ENCODE measurements at places on chromosomes 1 and 21.

- DNase-seq = no peak
These were observed 132.6 kb downstream of the NTPCR start for GRCh38 chr1:233082778-233083550.

GRCh38 chr1:41823471-41823870 lies 95.3 kb downstream of the HIVEP3 start:
- DNase-seq = no peak

DNA sequence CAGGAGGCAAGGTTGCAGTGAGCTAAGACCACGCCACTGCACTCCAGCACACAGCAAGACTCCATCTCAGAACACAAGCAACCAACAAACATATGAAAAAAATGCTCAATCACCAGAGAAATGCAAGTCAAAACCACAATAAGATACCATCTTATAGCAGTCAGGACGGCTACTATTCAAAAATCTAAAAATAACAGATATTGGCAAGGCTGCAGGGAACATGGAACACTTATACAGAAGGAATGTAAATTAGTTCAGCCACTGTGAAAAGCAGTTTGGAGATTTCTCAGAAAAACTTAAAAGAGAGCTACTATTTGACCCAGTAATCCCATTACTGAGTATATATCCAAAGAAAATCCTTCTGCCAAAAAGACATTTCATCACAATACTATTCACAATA lies 27.6 kb upstream of the POGK start:
- DNase-seq = no peak

DNA sequence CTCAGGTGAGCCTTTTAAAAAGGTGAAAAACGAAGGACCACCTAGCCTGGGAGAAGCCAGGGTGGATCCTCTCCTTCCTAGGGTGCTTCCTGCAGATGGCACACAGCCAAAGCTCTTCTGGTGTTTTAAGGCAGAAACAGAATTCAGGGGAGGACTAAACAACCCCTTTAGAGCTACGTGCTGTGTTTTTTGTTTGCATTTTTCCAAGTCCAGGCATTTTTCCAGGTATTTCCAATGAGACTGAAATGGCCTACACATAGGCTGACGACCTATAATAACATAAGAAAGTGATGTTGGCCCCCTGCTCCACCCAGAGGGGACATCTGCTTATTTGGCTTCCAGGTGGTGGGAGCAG lies 83.8 kb downstream of the CAPZB start:
- no peak for DNase-seq

DNA sequence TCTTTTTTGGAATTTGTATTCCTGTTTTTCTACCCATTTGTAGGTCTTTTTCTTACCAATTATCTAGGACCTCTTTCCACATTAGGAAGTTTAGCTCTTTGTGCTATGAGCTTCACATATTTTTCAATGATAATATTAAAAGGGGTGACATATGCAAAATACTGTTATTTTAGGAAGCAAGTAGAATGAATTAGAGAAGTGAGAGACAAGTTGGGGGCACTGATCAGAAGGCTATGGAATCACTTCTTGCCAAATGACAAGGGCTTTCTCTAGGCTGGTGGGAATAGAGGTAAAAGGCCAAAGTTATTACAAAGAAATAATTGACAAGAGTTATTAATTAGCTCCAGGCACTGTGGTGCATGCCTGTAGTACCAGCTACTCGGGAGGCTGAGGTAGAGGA lies 4.3 kb upstream of the BCAR3 start:
- DNase-seq = no peak

GRCh38 chr1:158189624-158190023 lies 8.9 kb downstream of the CD1D start:
- no peak for DNase-seq

- no peak for DNase-seq
These were observed 221.6 kb upstream of the POU3F1 start for GRCh38 chr1:38268226-38268625.

GRCh38 chr21:30491963-30492428 lies at the start of gene KRTAP19-3:
Gene KRTAP19-3, minus strand, starts transcription at chr21:30492013. Its CDS starts 56 bp downstream, at chr21:30491957.
- DNase-seq = no peak

- DNase-seq = no peak
These were observed 78.7 kb downstream of the TYW3 start for GRCh38 chr1:74811436-74812179.

DNA sequence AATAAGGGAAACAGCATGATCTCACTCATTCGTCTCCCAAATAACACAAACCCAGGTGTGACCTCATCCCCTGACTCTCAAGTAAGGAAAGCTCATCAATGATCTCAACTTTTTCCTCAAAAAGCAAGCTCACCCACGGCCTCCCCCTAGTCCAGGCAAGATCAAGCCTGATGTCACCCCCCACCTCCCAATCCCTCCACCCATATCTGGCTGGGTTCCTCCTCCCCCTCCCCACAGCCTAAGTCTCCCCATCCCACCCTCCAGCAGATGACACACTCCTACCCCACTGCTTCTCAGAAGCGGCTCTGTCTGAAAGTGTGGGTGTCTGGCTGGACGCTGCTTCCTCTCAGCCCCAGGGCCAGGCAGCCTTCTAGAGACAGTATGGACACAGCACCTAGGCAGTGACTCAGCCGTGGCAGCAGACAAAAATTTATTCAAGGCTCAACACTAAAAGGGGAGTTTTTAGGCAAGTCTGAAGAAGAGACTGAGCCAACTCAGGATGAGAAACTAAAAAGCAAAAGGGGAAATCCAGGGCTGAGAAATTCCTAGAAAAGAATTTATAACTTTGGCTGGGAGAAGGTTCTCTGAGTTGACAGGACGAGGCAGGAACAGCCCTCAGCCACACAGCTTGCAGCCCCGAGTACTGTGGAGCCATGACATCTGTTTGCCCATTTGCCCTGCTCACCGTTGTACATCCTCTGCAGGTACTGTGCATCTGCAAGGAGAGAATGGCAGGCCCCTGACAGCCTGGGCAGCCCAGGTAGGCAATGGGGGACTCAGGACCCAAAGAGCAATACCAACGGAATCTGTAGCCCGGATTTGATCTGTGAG lies 81.6 kb upstream of the LRRC8D start:
- DNase-seq = no peak

GRCh38 chr1:156993426-156994147 lies 52.0 kb downstream of the ARHGEF11 start:
- no peak for DNase-seq

GRCh38 chr1:227447531-227447990 lies 115.8 kb upstream of the ZNF678 start:
- DNase-seq = peak; percentile 7

- no peak for DNase-seq
These were observed 54.6 kb downstream of the TGFBR3 start for GRCh38 chr1:91831132-91831930.

GRCh38 chr1:209647156-209647555 lies 5.1 kb downstream of the LAMB3 start:
- DNase-seq = no peak

GRCh38 chr1:83546874-83547273 lies 452.1 kb downstream of the TTLL7 start:
- DNase-seq = peak; percentile 59

DNA sequence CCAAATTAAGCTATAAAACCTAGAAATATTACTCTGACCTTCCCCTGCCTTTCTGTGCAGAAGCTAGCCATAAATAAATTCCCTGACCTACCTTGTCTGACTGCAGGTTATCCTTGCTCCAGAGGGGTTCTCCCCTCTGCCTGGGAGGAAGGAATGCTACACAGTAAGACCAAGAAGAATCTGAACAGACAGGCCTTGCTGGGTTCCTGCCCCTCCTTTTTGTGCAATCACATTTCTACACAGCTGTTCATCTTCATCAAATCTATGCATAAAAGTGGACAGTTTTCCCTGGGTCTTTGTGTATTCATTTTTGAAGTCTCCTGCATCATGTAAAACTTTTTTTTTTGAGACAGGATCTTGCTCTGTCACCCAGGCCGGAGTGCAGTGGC lies 50.6 kb downstream of the DNTTIP2 start:
- no peak for DNase-seq

DNA sequence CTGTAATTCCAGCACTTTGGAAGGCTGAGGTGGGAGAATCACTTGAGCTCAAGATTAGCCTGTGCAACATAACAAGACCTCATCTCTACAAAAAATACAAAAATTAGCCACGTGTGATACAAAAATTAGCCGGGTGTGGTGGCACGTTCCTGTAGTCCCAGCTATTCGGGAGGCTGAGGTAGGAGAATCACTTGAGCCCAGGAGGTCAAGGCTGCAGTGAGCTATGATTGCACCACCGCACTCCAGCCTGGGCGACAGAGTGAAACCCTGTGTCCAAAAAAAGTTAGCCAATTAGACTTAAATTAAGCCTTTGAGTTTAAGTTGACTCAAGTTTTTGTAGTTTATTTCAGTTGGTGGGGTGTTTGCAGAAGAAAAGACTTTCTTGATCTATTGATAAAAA lies 11.8 kb downstream of the CXADR start:
- no peak for DNase-seq

- no peak for DNase-seq
These were observed 94.8 kb downstream of the EBNA1BP2 start for GRCh38 chr1:43077273-43077672.

GRCh38 chr1:19812875-19813642 lies 2.0 kb downstream of the RNF186 start:
- no peak for DNase-seq

GRCh38 chr1:197837911-197838310 lies 62.6 kb upstream of the DENND1B start:
- no peak for DNase-seq

GRCh38 chr1:24867084-24867870 lies 62.8 kb downstream of the RUNX3 start:
- no peak for DNase-seq

- DNase-seq = no peak
These were observed 21.4 kb downstream of the MYBPH start for GRCh38 chr1:203153989-203154821.

DNA sequence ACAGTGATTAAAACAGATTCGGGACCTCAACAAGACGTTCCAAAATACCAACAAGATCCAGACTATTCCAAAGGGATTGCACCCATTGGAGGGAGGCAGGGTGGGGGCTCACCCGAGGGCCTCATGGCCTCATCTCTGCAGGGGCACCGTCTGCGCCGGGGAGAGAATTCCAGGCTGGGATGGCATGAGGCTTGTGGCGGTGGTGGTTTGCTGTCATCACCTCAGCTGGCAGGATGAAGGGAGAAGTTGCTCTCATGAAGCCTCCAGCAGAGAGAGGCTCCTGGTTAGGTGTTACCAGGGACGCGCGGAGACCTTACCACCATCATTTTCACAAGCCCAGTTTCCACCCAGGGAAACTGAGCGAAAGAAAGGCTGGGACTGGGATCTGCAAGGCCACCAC lies 6.7 kb upstream of the PDPN start:
- DNase-seq = no peak

DNA sequence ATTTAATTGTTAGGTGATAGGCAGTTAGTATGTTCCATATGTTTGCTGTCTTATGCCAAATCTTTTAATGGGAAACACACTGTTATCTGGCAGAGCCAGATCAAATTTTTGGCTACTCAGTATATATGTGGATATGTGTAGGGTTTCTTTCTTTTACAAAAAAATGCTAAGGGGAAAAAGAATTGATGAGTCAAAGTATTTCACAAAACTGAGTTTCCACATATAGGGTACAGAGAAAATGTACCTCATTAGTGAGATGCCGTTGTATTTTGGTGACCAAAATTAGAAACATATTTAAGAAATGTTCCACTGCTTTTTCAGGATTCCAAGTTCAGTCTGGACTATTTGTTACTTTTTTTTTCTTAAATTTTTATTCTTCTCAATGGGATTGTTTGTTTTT lies 201.2 kb upstream of the PTGFR start:
- DNase-seq = peak; percentile 80

- DNase-seq = no peak
These were observed 35.5 kb upstream of the PTPRF start for GRCh38 chr1:43495204-43495603.

GRCh38 chr1:59360170-59360569 lies 63.3 kb downstream of the FGGY start:
- no peak for DNase-seq

DNA sequence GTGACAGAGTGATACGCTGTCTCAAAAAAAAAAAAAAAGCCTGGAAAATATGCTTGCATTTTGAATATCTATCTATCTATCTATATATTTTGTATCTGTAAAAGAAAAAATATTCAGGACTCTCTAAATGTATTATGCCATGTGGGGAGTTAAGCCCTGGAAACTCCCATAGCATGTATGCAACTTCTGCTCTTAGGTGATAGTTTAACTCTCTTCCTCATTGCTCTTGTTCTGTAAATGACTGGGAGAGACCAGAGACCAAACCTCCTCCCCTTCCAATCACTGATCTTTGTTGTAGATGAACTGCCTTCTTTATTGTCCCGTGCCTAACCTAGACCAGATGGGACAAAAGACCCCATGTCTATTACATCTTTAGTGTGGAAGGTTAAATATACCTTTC lies 37.6 kb upstream of the CAMTA1 start:
- no peak for DNase-seq

GRCh38 chr1:111599781-111600693 lies 19.6 kb upstream of the RAP1A start:
- DNase-seq = no peak

- no peak for DNase-seq
These were observed 29.6 kb upstream of the TENT5C start for GRCh38 chr1:117576236-117576635.

GRCh38 chr21:16020878-16021277 lies 291.1 kb downstream of the USP25 start:
- DNase-seq = no peak

DNA sequence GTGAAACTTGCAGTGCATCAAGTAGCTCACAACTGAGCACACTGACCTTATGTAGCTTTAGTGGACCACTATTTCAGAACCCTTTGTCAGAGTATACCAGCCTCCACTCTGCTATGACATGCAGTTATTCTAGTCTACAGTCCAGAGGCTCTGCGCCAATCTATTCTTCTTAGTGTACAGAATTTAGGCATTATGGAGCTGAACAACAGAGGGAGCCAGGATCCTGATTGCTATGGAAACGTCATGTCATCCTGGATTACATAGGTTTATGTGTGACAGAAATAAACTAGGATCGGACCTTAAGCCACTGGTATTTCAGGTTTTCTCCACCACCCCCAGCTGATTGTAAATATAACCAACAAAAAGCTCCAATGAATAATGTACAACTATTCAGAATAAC lies 48.1 kb upstream of the EEIG2 start:
- no peak for DNase-seq

GRCh38 chr21:26137379-26138060 lies 33.0 kb downstream of the APP start:
- no peak for DNase-seq

- no peak for DNase-seq
These were observed 9.3 kb downstream of the ASH1L start for GRCh38 chr1:155553349-155553748.

DNA sequence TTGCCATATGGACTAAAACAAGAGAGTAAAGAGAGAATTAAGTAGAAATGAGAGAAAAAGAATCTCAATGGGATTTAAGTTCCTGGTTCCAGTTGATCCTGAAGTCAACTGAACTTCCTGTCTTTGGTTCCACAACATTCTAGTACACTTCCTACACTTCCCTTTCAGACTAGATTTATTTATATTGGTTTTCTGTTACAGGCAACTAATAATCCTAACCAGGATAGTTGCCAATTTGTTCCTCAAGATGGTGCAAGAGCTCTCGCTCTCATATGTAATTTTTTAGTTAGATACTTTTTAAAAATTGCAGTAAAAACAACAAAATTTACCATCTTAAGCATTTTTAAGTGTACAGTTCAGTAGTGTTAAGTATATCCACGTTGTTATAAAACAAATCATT lies 28.8 kb upstream of the TRIM45 start:
- DNase-seq = no peak

GRCh38 chr1:221292652-221293051 lies 413.4 kb downstream of the HLX start:
- DNase-seq = no peak
